ENCODE measurements at places on chromosomes 3 and 15.

DNA sequence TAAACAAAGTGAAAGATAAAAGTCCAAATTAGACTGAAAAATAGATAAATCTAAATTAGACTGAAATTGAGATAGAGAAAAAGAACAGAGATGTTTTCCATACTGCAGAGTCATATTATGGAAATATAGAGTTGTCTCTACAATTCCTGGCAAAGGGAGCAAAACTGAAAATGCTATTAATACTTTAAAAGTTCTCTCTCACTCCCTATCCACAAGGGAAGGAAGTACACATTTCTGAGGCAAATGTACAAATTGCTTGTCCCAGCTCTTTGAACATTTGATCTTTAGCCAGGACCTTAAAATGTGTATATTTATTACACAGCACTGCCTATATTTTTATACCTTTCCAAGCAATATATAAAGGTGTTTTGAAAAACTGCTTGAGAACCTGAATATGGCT lies 225.1 kb upstream of the SEMA6D start:
- no peak for DNase-seq

DNA sequence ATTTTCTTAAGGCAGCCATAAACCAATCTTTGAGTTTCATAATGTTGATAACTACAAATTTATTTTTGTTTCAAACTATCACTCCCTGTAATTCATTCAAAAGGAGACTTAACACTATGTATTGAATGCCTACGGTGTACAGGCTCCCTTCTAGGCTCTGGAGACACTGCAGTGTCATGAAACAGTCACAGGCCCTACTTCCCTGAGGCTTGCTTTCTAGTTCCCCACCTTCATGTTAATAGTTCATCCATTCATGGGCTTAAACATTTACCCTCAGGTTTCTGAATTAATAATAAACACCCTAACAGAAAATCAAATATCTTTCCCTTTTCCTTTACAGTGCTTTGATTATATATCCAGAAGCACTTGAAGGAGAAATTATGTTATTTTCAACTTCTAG lies 168.7 kb downstream of the CHL1 start:
- no peak for DNase-seq

GRCh38 chr3:80889535-80889934 lies 871.9 kb downstream of the GBE1 start:
- no peak for DNase-seq

GRCh38 chr3:172675441-172676193 lies 35.2 kb downstream of the NCEH1 start:
- DNase-seq, result peak; percentile 43

- no peak for DNase-seq
Observed at GRCh38 chr3:11591002-11591355, 52.7 kb downstream of the VGLL4 start.

DNA sequence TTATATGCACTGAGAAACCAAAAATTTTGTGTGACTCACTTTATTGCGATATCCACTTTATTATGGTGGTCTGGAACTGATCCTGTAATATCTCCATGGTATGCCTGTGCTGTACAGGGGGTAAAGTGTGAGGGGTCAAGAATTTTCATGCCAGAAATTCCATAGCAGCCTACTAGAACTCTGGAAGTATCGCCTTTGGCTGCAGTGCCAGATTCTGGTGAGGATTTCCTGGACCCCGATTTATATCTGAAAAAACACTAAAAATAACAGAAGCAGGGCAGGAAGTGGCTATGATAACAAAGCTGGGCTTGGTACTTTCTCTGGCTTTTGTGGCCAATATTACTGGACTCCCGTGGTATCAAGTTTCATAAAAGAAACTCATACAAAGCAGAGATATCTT lies 36.4 kb downstream of the CCDC80 start:
- DNase-seq, result no peak

DNA sequence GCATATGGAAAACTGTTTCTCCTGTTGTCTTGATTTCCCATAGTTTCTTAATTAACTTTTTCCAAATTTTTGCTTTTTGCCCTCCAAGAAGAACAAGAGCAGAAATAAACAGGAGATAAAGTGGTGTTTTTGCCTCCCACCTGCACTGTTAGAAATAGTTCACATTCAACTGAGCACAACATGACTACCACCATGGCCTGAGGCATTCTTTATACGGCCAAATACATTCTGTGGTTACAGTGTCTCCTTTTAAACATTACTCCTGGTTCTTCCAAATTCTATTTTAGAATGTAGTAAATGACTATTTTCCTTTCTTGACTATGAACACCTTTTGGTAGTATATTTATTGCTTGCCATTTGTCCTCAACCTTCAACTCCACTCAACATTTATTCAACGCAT lies 98.5 kb downstream of the LARS2 start:
- DNase-seq, result no peak

DNA sequence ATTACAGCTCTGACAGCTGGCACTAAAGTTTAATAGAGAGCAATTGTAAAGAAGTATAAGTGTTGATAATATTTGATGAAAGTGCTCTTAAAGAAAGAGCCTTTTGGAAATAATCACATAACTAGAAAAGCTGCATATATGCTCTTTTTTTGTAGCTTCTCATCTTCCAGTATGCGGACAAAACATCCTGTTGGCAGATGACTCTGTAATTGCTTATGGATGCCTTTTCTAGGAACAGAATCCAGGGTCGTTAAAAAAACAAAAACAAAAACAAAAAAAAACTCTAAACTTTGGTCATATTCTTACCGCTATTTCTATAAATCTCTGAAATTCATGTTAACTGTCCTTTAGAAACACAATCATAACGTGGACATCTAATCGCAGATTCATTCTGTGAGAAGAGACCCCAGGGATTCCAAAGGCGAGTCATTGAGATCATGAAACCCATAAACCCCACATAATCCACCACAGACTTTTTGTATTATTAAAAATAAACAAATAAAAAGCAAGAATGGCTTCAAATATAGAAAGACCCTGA lies 109.8 kb downstream of the EPHA3 start:
- DNase-seq, result no peak

GRCh38 chr15:88896333-88897033 lies 1.1 kb upstream of the HAPLN3 start:
- DNase-seq, result no peak

GRCh38 chr15:24878153-24878552 lies 76.6 kb upstream of the SNRPN start:
- no peak for DNase-seq

DNA sequence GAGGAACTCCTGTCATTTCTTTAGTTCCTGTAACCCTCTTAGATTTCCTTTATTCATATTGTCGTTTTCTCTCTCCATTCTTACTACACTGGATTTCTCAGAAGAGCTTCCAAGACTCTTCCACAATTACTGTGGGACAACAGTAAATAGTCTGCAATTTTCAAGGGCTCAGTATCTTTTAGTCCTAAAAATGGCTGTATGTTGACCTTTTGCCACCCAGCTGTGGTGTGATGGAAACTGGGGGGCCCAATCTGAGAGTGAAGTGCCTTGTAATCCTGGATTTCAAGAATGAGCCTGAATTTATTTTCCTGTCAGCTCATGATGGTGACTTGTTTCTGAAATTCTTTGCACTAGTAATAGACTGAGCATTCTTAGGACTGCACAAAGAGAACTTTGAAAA lies 277.6 kb upstream of the RASGRP1 start:
- no peak for DNase-seq

GRCh38 chr3:33758864-33759263 lies 39.6 kb upstream of the PDCD6IP start:
- no peak for DNase-seq

GRCh38 chr3:149727656-149728055 lies 24.6 kb downstream of the COMMD2 start:
- DNase-seq, result no peak

- DNase-seq, result no peak
Observed at GRCh38 chr3:109643590-109643989, 306.2 kb upstream of the DPPA4 start.

DNA sequence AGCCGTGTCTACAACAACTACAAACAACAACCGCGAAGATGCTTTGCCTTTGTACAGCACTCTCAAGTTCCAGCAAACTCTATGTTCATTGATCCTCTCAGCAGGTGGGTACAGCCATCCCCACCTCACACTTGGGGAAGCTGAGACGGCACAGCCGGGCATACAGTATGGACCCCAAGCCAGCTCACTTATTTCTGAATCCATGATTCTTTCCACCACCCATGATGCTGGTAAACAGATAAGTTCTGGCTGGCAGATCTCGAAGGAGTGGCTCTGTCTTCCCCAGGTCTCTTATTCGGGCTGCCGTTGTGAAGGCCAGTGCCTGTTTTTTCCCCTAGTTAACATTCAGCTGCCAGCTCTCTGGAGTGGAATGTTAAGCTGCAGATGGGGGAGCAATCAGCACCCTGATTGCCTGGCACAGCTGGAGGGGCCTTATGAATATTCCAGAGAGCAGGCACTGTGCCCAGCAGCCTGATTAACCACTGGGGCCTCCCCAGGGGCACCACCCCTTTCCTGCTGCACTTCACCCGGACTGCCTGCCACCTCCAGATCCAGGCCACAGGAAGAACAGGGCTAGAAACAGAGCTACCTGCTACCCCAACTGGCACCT lies 73.2 kb downstream of the CORO2B start:
- DNase-seq, result no peak

GRCh38 chr3:123153125-123154019 lies 48.4 kb upstream of the SEC22A start:
- DNase-seq, result peak; percentile 68

DNA sequence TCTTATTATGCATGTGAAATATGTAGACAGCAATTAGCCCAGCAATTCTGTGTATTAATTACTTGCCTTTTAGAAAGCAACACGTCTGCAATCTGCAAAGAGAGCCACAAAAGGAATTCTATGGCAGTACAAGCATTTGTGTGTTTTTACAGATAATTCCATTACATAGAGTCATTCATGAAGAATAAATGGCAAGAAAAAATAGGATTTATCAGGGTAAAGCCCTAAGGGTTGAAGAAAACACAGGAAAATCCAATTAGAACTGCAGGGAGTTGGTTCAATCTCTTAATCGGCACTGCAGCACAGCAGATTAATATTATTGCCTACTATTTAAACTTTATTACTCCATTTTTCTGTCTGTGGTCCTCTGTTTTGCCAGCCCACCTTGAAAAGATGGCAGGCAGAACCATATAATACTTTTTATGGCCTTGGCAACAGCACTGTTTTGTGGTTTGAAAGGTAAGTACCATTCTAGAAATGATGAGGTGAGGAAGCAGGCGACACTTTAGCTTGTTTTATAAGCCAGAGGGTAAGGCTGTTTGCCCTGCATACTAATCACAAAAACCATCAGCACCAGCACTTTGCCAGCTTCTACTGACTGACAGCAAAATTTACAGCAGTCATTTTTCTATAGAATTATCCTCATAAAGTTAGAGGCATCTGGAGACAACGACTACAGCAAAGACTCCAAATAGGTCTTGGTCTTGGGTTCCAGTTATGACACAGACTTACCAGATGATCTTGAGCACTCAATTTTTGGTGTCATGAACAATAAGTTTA lies 638.2 kb upstream of the NAALADL2 start:
- DNase-seq, result no peak

- DNase-seq, result no peak
Observed at GRCh38 chr3:111351334-111351733, 190.7 kb upstream of the CD96 start.

GRCh38 chr3:30473374-30474051 lies 132.9 kb upstream of the TGFBR2 start:
- DNase-seq, result no peak

GRCh38 chr3:171328419-171329082 lies 131.7 kb downstream of the TNIK start:
- no peak for DNase-seq

DNA sequence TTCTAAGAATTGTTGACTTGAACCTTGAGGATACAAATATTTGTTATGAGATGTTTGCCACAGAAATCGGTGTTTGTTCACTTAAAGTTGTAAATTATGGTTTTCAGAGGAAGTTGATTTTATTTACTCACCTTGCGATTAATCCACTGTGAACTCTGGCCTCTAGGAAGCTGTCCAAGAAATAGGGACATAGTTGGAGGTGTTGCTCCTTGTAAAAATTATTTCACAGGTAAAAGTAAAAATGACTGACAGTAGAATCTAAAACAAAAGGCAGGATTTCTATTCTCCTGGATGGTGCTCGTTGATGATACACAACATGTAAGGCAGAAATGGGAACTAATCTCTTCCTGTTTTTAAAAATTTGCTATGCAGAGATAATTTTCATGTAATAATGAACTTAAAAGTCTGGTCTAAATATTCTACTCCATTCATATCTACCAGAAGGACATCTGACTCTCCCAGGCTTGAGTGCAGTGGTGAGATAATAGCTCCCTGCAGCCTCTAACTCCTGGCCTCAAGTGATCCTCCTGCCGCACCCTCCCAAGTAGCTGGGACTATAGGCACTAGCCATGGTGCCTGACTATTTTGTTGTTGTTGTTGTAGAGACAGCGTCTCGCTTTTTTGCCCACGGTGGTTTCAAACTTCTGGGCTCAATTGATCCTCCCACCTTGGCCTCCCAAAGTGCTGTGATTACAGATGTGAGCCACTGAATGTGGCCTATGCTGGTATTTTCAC lies 17.1 kb upstream of the LZTFL1 start:
- DNase-seq, result no peak

GRCh38 chr3:197007296-197007940 lies 22.2 kb downstream of the MELTF start:
- no peak for DNase-seq

DNA sequence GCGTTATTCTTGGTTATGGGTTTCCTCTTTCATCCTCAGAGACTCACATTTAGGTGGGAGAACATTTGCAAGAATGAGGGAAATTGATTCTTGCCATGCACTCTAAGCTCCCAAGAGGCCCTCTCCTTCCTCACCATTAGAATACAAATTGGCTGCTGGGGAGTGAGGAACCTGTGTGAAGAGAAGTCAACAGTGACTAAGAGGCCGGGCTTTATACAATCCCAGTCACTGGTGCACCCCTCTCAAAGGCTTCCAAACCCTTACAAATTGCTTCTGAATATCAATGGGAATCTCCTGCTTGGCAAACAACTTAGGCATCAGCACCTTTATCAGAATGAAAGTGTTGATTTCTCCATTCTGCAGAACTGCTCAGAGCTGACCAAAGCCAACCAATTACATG lies 16.5 kb upstream of the RGMA start:
- DNase-seq, result no peak

- DNase-seq, result no peak
Observed at GRCh38 chr3:103218146-103218545, 783.3 kb downstream of the ZPLD1 start.

DNA sequence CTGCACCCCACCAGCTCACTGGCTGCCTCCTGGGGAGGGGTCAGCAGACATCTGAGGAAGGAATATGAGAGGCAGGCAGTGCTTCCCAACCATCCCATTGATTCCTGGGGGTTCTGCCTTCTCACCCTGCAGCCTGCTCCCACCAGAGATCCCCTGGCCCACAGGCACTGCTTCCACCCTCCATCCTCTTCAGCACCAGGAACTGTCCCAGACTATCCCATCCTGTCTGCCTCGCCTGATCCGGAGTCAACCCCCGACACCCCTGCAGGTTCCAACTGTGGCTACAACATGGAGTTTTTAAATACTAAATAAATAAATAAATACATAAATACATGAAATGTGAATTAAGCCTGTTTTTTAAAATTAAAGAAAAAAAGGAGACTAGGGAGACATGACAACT lies 43.6 kb downstream of the CACNA2D2 start:
- DNase-seq, result no peak

GRCh38 chr3:61454801-61455200 lies 106.6 kb upstream of the PTPRG start:
- no peak for DNase-seq

All from germinal center (tissue), 1 donor.